ENCODE measurements at places on chromosomes 11 and 22.

- no peak for DNase-seq
Observed at GRCh38 chr11:131495423-131495822, 125.0 kb downstream of the NTM start.

GRCh38 chr11:44190883-44191230 is 95.4 kb downstream of the EXT2 start:
- DNase-seq: no peak

DNA sequence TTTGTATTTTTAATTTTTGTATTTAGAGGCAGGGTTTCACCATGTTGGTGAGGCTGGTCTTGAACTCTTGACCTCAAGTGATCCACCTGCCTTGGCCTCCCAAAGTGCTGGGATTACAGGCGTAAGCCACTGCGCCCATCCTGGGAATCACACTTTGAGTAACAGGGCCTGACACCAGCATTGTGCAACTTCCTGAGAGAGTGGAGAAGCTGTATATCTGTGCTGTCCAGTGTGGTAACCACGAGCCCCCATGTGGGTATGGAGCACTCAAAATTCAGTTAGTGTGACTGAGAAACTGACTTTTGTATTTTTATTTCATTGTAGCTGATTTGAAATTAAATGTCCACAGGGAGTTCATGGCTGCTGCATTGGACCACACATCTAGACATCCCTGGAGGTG is 36.2 kb downstream of the MPPED1 start:
- no peak for DNase-seq

DNA sequence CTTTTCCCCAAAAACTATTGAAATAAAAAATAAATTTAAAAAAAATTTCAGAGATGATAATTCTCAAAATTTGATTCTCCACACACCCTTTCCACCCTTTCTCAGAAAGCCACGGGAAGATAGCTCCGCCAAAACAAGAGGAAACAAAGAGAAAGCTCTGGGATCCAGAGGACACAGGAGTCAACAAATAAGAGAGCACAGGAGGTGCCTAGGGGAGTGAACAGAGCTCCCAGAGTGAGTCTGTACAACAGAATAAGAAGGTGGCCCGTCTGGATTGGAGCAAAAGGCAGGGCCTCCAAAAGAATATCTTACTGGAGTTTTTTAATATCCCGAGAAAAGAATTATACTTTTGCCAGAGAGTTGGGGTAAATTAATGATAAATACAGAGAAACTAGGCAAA is 96.3 kb upstream of the DRD2 start:
- DNase-seq: no peak

- DNase-seq: peak; percentile 60
Observed at GRCh38 chr11:1546536-1547466, 25.3 kb downstream of the DUSP8 start.

- no peak for DNase-seq
Observed at GRCh38 chr22:17161991-17162390, 2.9 kb upstream of the HDHD5 start.

DNA sequence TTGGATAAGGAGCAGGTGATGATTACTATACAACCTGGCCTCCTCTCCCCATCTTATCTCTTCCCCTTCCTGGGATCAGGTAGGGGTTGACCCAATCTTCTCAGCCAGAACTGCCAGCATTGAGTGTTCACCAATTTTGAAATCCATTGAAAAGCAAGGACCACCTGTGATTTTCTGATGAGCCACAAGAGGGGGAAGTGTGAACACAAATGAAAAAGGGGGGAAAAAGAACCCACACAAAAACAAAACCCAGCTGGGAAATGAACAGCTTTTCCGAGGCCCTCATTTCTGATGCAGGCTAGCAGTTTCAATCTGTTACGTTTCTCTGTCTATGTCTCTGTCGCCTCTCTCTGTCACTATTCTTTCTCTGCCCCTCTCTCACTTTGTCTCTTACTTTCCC is 161.9 kb downstream of the INSC start:
- no peak for DNase-seq

DNA sequence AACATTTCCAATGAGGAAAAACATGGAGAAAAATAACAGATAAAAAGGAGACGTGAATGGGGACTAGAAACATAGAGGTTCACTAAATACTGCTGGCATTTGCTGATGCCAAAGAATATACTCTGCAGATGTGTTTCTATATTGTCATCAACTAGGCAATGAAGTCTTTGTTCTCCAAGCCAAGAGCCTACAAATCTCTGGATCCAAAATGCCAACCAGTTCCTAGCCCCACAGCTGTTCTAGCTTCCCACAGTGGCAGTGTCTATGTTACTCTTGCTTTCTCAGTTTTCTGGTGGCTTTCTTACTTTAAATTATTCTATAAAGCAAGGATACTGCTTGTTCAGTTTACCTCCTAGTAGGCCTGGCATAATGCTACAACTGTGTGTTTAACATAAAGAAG is 977.9 kb upstream of the CCDC90B start:
- DNase-seq: no peak

DNA sequence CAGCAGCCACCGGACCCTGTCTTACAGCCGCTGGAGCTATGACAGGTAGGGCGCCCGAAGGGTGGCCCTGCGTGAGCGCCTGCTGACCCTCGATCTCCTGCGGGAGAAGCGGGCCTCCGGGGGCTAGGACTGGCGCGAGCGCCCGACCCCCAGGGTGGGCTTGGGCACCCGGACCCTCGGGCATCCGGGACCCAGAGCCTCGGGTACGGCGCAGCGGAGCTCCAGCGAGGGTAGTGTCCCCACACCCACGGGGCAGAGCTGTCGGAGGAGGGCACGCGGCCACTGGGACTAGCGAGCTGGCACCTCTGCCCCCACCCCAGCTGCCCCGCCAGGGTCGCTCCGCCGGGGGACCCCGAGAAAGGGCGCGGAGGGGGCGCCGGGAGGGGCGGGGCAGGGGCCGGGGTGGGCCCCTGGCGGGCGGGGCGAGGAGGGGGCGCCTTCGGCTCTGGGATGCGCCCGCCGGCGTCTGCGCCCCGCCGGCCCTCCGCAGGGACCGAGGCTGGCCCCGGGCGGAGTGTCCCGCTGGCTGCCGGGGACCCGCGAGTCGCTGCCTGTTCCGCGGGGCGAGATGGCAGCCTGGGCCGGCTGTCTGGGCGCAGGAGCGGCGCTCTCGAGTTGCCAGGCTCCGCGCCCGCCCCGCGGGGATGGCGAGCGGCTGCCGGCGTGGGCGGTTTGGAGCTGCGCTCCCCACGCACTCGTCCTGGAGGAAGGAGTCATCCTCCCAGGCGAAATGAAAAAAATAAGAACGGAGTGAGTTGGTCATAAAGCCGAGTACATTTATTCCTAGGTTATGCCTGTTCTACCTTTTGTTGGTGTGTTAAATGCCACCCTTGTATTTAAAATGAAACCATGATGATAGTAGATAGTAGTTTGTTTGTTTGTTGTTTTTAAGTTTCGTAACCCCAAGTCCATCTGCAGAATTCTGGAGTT is 32.4 kb downstream of the EIF3F start:
- DNase-seq: no peak

DNA sequence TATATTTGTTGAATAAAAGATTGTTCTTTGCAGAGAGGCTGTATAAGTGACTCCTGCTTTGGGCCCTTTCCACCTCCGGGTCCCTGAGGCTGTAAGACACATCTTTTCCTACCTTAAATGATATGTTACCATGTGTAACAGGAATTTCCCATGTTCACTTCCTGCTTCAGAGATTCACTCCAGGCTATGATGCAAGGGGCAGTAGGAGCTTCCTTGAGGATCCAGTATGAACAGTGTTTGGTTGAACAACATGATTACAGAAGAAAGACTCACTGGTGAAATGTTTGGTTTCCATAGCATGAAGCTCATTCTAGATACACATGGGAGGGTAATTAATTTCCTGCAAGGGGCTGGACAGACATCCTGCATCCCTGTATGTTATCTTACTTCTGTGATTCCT is 25.6 kb upstream of the ZDHHC13 start:
- DNase-seq: no peak

DNA sequence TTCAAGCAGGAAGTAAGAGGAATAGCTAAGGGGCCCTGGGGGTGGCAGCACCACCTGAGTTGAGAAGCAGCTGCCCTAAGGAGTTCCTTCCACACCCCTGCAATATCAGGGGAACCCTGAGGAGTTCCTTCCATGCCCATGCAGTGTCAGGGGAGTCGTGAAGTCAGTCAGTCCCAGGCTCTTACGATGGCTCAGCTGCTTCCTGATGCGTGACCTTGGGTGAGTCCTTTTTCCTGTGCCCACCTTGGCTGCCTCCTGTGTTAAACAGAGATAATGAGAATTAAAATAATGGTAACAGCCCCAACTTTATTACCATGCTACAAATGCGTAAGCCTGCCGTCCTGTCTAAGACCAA is 181.1 kb downstream of the MIAT start:
- DNase-seq: no peak

- DNase-seq: peak; percentile 75
Observed at GRCh38 chr11:124920870-124921609, 2.0 kb downstream of the HEPN1 start.
